RCC 7860 (cell line): ENCODE measurements at places on chromosomes 7 and 10.

DNA sequence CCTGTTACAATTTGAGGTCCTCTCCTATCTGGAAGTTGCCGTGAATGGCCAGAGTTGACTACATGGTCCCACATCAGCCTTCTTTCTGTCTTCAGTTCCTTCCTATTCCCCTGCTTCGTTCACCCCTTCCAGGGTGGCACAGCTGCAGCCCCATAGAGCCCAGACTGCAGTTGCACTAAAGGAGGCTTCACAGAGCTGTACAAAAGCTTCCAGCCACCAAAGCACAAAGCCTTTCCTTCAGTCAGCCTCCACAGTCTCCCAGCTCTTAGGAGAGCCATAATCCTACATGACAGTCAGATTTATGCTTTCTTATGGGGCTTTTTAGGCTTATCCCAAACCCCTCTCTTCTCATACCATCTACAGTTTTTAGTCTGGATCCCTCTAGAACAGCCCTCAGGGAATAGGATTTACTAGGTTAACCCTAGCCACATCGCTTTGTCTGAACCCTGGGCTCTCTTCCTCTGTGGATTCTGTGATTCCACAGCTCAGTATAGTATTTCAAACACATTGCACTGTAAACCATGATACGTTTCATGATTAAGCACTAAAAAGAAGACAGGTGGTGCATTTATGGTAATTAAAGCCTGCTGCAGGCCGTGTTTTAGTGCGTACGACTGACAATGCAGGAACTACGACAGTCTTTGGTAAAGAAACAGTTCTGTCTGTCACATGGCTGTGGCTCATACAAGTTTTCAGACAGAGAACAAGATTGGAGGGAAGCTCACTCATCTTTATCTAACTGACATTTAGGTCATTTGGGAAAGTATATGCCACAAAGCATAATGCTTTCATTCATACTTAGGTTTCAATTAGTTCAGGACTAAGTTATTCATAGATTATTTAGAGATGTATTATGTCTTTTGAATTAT lies 208.3 kb upstream of the KMT2E start:
- DNase-seq, result no peak

- no peak for DNase-seq
Observed at GRCh38 chr7:26381476-26382353, 90.1 kb downstream of the SNX10 start.

GRCh38 chr7:136677471-136678365 lies 190.7 kb upstream of the CHRM2 start:
- no peak for DNase-seq

- DNase-seq, result no peak
Observed at GRCh38 chr7:801940-802381, 30.3 kb upstream of the SUN1 start.

GRCh38 chr10:79391231-79392019 lies 44.2 kb downstream of the PPIF start:
- DNase-seq, result no peak
